ENCODE measurements at places on chromosomes 7 and 10.

DNA sequence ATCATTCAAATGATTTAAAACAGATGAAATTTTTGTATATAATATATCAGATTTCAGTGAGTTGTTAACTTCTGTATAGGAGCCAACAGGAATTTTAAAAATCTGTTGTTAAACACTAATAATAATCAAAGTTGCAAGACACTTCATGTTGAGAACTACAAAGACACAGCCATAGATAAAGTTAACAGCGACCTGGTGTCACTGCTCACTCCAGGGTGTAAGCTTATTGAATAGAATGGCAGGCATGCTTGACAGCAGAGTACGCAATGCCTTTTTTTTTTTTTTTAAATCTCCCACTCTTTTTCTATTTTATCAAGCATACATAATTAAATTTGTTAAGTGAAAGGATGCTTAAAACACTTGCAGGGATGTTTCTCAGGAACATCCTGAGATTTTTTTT, 32.0 kb downstream of the PCDH15 start:
- no peak for DNase-seq

DNA sequence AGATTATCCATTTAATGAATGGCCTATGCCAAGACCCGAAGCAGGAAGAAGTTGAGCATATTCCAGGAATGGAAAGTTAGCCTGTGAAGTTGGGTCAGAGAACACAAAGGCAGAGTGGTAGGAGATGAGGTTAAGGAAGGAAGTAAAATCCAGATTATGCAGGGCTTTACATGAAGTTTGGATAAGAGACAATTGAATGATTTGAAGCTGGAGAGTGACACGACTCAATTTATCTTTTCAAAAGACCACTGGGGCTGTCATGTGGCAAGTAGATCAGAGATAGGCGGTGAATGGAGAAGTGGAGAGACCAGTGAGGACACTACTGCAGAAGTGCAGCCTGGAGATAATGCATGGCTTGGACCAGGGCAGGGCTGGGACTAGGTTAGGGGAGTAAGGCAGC, 7.2 kb upstream of the CNOT4 start:
- no peak for DNase-seq

- no peak for DNase-seq
Observed at GRCh38 chr10:124213471-124213870, 120.1 kb upstream of the CHST15 start.

DNA sequence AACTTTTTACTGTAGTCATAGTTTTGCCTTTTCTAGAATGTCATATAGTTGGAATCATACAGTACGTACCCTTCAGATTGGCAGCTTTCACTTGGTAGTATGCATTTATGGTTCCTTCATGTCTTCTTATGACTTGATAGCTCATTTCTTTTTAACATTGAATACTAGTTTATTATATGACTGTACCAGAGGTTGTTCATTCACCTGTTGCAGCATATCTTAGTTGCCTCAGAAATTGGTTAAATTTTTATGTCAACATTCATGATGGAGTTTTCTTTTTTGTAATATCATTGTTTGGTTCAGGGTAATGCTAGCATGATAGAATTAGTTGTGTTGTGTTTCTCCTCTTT, 94.8 kb upstream of the CDK13 start:
- DNase-seq = no peak

DNA sequence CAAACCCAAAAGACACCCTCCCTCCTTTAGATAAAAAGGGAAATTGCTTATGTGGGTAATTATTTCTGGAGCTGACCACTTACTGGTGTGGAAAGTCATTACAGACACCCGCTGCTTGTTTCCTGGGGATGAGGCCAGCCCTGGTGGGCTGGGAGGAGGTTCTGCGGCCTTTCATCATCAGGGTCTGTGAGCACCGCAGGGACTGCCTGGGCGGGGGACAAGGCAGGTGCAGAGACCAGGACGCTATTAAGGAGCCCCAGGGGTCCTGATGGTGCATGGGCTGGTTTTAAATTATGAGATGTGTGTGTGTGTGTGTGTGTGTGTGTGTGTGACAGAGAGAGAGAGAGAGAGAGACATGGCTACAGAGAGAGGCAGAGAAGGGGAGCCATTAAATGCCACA, 171.2 kb downstream of the DNAJB6 start:
- no peak for DNase-seq

DNA sequence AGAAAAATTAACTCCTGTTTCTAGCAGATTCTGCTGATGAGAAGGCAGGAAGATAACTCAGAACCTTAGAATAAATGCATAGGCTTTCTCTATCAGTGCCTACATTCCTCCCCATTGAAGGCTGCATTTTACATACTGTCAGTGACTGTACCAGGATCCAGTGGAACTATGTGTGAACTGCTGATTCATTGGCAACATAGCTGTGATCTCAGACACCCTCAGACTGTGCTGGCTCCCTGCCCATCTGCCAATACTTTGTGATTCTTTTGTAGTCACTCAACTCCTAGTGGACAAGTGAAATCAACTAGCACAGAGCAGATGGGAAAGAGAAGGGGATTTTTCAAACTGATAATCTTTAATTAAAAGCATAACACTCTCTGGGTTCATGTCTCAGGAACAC, 375.8 kb downstream of the MDFIC start:
- DNase-seq = no peak

- no peak for DNase-seq
Observed at GRCh38 chr7:16460789-16461493, 4.6 kb downstream of the SOSTDC1 start.

DNA sequence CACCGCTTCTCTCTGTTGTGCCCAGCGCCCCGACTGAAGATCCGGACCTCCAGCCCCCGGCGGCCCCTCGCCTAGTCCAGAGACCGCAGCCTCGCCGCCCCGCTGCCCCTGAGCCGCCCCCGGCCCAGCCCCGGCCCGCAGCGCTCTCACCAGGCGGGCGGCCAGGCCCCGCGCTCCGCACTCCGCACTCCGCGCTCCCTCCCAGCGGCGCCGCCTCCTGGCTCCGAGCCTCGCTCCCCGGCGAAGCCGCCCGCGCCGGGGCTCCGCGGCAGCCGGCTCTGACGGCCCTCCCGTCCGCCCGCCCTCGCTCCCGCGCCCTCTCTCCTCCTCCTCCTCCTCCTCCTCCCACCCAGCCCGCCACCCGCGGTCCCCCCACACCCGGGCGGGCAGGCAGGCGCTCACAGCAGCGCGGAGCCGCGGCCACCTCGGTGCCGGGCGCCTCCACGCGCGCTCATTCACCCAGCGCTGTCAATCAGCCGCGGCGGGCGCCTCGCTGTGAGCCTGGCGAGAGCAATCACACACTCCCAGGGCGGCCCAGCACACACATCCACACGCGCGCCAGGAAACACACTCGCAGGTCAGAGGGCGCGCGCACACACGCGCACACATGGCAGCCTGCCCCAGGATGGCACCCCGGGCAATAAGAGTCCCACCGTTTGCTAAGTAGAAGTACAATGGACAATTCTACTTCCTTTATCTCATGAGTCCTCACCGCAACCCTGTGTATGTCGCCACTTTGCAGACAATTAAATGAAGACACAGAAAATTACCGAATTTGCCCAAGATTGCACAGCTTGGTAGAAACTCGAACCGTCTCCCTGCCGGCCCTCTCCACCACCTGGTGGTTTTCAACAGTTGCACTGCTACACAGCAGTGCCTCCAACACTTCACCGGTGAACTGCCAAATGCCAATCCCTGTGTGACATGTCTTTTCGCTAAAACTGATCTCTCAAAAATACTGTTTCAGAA, at the start of gene PRRT4:
PRRT4 (minus strand) TSS at position 280 of the 969 bp plus-strand sequence.
- no peak for DNase-seq

DNA sequence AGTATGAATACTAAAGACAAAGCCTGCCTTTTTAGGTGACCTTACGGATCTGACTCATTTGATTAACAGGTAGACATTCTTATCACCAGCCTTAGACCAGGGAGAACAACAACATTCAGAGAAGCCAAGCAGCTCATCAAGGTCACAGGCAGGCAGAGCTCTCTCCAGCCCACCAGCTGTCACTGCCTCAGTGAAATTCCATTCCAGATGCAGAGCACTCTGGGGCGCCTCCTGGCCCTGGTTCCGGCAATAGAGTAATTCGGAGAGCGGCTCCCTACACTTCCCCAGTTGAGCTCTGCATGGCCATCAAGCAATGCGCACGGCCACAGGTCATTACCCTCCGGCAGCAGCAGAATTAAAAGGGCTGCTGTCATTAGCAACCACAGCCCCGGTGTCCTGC, 164.7 kb downstream of the TCERG1L start:
- DNase-seq = no peak

DNA sequence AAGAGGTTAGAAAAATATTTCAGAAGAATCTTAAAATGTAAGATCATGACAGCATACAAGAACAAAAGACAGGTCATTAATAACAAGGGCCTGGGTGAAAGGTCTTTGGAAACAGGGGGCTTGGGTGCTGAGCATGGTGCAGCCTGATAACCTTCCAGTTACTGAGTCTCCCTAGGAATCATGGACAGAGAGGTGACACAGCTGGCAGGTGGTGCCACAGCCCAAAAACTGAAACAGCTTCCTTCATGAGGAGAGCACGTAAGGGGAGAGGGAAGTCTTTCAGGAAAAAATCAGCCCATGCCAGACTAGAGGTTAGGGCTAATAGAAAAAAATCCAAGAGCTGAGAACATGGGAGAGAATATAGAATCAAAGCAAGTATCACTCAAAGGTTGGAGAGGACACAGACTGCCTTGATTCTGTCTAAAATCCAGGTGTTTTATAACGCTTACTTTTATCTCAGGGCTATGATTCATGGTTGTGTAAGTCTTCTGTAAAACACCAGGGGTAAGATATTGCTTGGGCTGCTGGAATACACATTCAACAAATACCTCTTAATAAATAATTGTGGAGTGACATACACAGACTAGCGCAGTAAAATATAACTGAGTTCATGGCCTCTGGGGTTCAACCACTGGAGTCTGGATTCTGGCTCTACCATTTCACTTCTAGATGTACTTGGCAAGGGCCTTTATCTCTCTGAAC, 88.1 kb downstream of the SEMA3C start:
- DNase-seq = no peak

DNA sequence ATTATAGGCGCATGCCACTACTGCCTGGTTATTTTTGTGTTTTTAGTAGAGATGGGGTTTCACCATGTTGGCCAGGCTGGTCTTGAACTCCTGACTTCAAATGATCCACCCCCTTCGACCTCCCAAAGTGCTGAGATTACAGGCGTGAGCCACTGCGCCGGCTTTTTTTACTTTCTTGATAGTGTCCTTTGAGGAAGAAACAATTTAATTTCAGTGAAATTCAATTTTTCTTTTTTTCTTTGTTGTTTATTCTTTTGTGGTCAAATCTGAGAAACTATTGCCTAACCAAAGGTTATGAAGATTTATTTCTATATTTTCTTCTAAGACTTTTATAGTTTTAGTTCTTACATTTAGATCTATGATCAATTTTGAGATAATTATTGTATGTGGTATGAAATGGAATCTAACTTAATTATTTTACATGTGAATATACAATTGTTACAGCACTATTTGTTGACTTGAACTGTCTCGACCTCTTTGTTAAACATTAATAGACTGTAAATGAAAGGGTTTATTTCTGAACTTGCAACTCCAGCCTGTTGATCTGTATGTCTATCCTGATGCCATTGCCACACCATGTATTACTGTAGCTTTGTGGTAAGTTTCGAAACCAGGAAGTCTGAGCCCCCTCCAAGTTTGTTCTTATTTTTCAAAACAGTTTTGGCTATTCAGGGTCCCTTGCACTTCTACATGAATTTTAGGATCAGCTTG, 19.8 kb upstream of the RASSF4 start:
- no peak for DNase-seq

All from GDM1 (cell line).